ENCODE measurements at places on chromosomes 4 and X. TPM values are rescaled to one million over a fixed set of nuclear protein-coding genes. Genes with fewer than 3 reads are reported as not detected.

The SLC2A9 gene
- 1.8 TPM for total RNA-seq

The PHOX2B gene
- not detected for total RNA-seq

The SPINK2 gene
- total RNA-seq = not detected

The INTS6L gene
- 20.5 TPM for total RNA-seq

The USP26 gene
- not detected for total RNA-seq

The SPOCK3 gene
- not detected for total RNA-seq
